ENCODE measurements at places on chromosomes 7 and 10. TPM values are rescaled to one million over a fixed set of nuclear protein-coding genes. Genes with fewer than 3 reads are reported as not detected.

The OLAH gene
- total RNA-seq = 0.14 TPM

The ITIH5 gene
- total RNA-seq = not detected

The LYZL2 gene
- not detected for total RNA-seq

The SUN3 gene
- total RNA-seq = not detected

The BTBD16 gene
- total RNA-seq = not detected

The KCND2 gene
- not detected for total RNA-seq

The FEZF1 gene
- not detected for total RNA-seq

The RBP3 gene
- not detected for total RNA-seq

The EVX1 gene
- not detected for total RNA-seq

DNA sequence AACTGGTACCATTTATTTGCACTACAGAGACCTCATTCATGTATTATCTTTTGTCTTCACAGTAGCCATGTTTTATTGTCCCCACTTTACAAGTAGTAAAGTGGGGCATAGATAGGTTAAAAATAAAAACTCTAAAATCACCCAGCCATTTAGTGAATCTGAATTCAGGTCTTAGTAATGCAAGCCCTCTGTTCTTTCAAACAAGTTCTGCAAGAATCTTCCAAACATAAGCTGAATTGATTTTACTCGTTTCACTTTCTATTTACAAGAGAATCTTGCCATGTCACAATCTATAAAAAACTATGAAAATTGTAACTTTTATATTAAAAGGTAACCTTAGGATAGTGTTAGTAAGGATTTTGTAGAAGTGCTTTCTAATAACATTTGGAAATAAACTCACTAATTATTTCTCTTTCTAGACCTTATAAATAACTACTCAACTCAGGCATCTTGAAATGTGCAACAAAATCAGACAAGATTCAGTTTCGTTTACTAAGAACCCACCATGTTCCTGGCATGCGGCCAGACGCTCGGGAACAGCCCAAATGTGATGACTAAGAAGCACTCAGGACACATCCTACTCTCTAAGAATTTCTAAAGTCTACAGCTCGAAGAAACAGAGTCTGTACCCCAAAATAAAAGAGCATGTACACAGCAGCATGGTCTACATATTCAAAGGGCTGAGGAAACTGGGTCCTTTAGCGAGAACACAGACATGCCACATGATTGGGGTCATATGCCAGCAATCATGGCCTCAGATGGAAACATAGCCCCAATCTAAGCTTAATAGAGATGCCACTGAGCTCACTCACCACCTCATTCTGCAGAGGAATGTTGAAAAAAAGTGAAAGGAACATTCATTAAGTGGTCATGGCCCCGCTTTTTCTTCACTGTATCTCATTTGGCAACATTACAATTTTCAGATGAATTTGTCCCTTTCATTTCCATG lies 167.6 kb downstream of the AMPH start:
- no peak for DNase-seq

DNA sequence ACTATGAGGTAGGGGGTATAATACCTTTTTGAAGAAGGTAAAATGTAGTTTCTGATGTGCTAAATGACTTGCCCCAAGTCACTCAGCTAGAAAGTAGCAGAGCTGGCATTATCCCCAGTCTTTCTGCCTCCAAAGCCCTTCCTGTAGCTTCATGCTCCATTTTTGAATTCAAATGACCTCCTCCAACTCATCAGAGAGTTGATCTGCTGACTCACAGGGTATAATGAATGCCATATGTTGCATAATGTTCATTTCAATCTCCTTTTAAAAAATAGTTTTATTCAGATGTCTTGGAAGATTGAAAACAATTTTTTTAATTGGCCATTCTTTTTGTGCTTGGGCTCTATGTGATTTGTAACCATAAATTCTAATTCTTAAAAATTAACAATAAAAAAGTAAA lies 272.8 kb upstream of the IMMP2L start:
- peak; percentile 43 for DNase-seq

DNA sequence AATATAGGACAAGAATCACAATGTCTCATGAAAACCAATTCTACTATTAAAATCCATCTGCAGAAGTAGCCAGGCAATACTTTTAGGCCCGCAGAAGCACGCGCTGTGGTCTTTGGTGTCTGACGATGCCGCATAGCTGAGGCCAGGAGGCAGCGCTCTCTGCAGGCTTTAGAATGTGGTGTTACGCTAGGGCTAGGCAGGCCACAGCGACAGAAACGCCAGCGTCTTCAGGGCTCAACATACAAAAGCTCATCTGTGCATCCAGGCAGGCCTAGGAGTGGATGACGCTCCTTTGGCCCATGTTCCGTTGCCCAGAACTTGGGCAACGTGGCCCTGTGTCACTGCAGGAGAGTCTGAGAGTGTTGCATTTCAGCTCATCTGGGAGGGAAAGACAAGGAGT lies 601.1 kb upstream of the FOXK1 start:
- no peak for DNase-seq

DNA sequence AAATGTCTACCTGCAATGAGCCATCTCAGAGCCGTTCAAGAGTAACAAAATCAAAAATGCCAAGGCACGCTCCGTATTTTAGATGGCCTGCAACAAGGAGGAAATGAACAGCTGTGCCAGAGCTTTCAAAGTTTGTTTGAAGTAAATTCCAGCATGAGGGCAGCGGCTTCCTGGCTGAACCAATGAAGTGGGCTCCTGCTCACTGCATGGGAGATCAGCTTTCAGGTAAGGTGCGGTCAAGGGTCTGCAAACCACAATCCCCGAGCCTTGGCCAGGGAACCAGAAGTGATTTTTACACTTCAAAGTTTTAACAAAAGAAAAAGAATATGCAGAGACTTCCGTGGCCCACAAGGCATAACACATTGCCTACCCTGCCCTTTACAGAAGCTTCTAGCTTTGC lies 120.6 kb downstream of the DIP2C start:
- no peak for DNase-seq

GRCh38 chr7:34567906-34568305 lies 90.1 kb upstream of the NPSR1 start:
- no peak for DNase-seq

- no peak for DNase-seq
These were observed 180.6 kb upstream of the CHRM2 start for GRCh38 chr7:136687693-136688322.

DNA sequence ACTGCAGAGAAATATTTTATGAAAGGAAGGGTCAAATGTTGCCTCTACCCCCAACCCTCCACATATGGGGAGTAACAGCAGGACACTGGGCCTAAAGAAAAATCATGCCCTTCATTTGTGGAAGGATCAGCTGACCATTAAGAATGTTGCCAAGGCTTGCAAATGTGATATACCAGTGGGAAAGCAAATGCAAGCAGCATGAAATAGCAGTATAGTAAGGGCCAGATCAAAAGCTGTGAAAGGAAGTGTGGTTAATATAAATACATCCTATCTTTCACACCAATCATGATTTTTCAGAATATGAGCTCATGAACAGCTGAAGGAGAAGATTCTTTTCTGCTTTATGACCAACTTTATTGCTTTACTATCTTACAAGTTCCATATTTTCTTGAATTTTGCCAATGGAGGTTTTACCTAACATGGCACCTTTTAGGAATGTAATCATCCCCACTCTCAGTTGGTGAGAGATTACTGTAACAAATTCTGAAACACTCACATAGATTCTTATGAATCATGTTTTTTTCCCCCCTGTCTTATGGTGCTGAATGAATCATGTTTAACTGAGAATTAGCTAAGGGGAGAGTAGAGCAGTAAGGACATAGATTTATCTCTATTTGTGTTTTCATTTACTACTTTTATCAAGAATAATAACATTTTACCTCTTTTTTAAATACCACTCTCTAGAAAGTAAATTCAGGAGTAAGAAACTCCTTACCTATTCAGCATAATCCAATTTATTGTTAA lies 12.1 kb upstream of the ATAD1 start:
- no peak for DNase-seq

DNA sequence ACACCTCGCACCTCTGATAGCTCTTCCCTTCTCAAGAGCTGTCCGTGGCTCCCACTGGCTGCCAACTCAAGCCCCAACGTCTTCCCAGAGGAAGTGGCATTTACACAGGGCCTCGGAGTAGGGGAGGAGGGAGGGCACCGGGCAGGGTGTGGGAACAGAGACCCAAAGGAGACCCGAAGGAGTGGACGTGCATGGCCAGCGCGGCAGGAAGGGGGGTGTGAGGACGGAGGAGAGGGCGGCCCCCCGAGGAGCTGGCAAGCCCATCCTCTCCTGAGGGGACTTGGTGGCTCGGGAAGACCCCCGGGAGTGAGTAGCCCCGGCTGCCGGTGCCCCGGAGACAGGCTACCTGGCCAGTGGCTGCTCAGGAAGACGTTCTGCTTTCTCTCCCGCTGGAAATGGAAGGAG lies 85.9 kb downstream of the FOXL3 start:
- DNase-seq = no peak

GRCh38 chr10:61785473-61786105 lies 115.9 kb upstream of the ARID5B start:
- DNase-seq = no peak

DNA sequence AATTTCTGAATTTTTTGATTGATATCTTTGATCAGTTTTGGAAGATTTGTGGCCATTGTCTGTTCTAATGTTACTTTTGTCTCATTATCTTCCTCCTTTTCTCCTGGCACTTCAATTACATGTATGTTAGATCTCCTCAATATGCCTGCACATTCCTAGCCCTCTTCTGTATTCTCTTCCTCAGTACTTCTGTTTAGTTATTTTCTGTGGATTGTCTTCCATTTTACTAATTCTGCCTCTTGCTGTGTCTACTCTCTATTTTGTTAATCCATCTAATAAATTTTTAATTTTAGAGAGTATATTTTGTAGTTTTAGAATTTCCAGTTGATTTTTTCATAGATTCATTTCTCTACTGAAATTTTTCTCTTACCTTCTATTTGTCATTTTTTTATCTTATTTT lies 137.1 kb downstream of the INSYN2A start:
- no peak for DNase-seq

- no peak for DNase-seq
These were observed 712.8 kb downstream of the PARD3 start for GRCh38 chr10:34102237-34102673.

- DNase-seq = no peak
These were observed 1.6 kb downstream of the VSTM4 start for GRCh38 chr10:49113741-49114141.

DNA sequence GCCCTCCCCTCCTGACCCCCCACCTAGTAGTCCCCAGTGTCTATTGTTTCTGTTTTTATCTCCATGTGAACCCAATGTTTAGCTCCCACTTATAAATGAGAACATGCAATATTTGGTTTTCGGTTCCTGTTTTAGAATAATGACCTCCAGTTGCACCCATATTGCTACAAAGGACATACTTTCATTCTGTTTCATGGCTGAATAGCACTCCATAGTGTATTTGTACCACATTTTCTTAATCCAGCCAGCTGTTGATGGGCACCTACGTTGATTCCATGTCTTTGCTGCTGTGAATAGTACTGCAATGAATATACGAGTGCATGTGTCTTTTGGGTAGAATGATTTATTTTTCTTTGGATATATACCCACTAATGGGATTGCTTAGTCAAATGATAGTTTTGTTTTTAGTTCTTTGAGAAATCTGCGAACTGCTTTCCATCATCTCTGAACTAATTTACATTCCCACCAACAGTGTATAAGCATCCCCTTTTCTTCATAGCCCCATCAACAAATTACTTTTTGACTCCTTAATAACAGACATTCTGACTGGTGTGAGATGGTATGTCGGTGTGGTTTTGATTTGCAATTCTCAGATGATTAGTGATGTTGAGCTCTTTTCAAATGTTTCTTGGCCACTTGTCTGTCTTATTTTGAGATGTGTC lies 128.4 kb upstream of the PHYHIPL start:
- DNase-seq = no peak

DNA sequence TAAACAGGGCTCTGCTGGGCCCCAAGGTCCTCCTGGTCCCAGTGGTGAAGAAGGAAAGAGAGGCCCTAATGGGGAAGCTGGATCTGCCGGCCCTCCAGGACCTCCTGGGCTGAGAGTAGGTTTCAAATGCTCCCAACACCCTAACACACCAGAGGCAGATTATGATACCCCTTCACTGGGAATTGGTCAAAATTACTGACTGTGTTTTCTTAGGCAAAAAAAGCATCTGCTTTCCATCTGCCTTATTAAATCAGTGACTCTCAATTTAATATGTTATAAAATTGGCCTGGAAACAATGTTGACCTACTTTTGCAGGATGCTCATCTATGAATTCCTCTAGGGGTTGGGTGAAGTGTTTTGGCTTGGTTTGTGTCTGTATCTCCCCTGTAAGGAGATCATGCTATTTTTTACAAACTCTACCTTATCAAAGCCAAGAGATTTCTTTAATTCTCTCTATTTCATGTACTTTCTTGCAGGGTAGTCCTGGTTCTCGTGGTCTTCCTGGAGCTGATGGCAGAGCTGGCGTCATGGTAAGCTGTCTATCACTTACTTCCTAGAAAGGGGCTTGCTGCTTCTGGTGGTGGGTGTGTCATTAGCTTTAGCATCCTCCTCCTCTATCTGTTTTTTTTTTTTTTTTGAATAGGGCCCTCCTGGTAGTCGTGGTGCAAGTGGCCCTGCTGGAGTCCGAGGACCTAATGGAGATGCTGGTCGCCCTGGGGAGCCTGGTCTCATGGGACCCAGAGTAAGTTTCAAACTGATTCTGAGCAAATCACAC lies 15.9 kb downstream of the COL1A2 start:
- DNase-seq = no peak

DNA sequence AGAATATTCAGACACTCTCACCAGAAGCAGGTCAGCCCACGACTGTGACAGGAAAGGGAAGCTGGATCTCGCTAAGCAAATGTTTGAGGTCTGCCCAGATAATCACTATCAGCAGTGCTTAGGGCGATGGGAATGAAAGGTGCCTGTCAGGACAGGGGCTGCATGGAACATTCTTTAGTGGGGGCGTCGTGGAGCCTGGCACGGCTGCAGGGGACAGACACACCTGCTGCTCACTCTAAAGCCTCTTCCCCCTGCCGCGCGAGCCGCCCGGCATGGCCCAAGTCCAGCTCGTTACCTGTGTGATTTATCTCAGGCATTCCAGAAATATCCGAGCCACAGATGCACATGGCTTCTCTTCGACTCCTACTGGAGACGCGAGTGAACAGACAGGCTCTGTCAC lies 235.5 kb downstream of the GLRX3 start:
- DNase-seq = no peak

GRCh38 chr7:149220534-149220933 lies 18.9 kb upstream of the ZNF212 start:
- DNase-seq = no peak

GRCh38 chr7:2209961-2210323 lies 22.8 kb downstream of the MAD1L1 start:
- no peak for DNase-seq
